GM12892 (cell line): ENCODE measurements at places on chromosomes 2 and 18.

- no peak for DNase-seq
Measured at GRCh38 chr18:22687892-22688680, 245.0 kb upstream of the RBBP8 start.

GRCh38 chr2:217105733-217106649 is 246.1 kb upstream of the TNP1 start:
- DNase-seq = no peak

DNA sequence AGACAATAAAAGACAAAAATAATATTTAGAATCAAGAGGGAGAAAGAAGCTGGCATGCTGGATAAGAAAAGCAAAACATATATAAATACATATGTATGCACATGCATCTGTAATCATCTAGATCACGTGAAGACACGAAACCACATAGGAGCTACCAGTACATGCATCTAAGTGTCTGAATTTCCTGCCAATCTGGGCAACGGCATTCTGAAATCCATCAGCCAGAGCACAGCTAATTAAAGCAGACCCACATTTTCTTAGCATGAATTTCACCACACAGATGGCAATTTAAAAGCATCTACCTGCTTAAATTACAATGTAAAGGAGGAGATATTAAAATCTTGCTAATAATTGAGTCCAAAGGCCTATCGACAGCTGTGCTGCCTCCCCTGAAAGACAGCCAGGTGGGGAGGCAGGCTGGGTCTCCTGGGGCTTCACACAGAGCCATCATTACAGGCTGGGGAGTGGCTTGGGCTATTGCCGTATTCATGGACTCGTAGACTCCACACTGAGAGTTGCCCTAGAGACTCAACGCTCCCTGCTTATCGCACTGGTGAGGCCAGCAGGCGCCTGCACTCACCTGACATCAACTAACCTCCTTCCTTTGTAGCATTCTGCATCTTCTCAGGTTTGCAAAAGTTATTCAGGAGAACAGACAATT is 272.5 kb upstream of the PXDN start:
- DNase-seq = no peak

GRCh38 chr2:164024396-164024795 is 288.6 kb upstream of the FIGN start:
- DNase-seq = no peak

DNA sequence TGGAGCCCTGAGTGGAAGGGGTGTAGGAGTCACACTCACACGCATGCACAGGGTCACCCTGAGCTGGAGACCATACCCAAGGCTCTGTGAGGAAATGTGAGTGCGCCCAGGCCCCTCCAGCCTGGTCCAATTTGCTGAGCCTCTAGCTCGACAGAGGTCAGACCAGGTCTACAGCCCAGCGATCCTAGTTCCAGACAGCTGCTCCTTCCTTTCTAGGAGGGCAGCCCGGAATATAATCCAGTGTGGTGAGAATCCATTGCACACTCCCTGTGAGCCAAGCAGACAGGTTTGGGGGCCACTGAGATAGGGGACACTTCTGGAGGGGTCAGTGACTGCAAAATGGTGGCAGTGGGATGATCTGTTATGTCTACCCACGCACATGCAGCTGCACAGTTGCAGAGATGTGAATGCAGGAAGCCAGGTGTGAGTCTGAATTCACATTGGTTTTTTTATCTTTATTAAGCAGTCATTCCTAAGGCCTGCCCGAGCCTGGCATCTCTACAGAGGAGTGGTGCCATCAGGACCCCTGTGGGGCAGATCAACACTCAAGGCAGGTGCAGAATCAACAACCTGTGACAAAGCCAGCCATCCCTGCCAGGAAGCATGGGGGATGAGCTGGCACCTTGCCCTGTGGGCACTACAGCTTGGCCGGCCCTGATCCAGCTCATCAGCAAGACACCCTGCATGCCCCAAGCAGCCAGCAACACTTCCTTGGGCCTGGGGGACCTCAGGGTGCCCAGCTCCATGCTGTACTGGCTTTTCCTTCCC is at the start of gene GPR148:
Gene GPR148, plus strand, starts transcription at position 522 of the 768 bp plus-strand sequence. Its CDS starts 82 bp downstream, at position 604.
- no peak for DNase-seq

GRCh38 chr18:217532-218336 is 50.1 kb downstream of the THOC1 start:
- no peak for DNase-seq

- no peak for DNase-seq
Measured at GRCh38 chr18:1604751-1605150, 700.1 kb downstream of the ADCYAP1 start.

GRCh38 chr2:231732604-231733003 is 24.3 kb downstream of the PTMA start:
- DNase-seq = no peak

DNA sequence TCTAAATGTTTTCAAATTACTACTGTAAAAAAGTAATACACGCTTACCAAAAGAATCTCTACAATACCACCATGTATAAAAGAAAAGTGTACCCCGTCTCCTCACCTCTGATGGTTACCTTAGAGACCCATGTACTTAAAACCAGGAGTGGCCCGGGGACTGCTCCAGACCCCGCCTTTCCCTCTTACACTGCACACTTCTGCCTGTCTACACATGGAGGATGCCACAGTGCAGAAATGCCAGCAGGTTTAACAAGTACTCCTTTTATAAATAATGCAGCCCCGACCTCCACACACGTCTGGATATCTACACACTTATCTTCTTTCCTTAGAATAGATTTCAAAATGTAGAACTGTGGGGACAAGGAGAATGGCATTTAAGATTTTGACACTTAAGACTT is 5.3 kb downstream of the HDAC4 start:
- no peak for DNase-seq

DNA sequence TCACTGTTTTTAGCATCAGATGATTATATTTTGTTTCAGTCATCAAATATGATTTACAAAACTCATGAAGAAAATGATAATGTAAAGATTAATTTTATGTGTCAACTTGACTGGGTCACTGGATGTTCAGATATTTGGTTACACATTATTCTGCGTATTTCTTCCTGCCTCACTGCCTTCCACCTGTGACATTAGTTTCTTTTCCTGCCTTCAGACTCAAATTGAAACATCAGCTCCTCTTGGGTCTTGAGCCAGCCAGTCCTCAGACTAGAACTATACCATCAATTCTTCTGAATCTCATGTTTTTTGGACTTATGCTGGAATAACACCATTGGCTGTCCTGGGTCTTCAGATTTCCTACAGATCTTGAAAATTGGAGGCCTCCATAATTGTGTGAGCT is 96.7 kb downstream of the ZNF385B start:
- no peak for DNase-seq

GRCh38 chr2:224937887-224938286 is 104.4 kb downstream of the DOCK10 start:
- no peak for DNase-seq

DNA sequence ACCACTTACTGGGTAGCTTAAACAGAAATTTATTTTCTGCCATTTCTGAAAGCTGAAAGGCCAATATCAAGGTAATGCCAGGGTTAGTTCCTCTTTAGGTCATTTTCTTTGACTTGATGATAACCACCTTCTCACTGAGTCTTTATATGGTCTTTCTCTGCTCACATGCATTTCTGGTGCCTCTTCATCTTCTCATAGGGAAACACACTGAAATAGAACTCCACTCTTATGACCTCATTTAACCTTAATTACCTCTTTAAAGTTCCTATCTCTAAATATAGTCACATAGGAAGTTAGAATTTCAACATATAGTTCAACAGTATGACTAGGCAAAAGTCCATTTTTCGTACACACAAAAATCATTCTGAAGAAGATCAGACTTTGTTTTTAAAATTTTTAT is 616.8 kb upstream of the VRK2 start:
- DNase-seq = no peak

DNA sequence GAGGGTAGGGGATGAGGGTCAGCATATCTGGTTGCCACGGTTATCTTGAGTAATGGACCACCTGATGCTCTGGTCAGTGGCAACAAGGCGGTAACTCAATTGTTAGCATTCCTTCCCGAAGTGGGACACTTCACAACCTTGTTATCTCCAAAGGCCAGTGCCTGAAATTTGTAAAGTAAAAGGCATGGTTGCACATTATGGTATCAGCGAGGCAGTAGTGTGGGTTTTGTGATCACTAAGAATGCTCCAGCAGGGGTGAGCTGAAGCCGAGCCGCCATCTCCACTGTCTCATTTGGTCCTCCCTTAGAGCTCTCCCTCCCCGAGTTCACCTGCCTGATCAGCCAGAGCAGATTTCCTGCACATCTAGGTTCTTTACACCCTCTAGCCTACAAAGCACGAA is 50.5 kb upstream of the LGALSL start:
- no peak for DNase-seq

- no peak for DNase-seq
Measured at GRCh38 chr2:54074606-54075341, 40.6 kb upstream of the ACYP2 start.

- no peak for DNase-seq
Measured at GRCh38 chr18:62413206-62413605, 88.1 kb downstream of the TNFRSF11A start.

DNA sequence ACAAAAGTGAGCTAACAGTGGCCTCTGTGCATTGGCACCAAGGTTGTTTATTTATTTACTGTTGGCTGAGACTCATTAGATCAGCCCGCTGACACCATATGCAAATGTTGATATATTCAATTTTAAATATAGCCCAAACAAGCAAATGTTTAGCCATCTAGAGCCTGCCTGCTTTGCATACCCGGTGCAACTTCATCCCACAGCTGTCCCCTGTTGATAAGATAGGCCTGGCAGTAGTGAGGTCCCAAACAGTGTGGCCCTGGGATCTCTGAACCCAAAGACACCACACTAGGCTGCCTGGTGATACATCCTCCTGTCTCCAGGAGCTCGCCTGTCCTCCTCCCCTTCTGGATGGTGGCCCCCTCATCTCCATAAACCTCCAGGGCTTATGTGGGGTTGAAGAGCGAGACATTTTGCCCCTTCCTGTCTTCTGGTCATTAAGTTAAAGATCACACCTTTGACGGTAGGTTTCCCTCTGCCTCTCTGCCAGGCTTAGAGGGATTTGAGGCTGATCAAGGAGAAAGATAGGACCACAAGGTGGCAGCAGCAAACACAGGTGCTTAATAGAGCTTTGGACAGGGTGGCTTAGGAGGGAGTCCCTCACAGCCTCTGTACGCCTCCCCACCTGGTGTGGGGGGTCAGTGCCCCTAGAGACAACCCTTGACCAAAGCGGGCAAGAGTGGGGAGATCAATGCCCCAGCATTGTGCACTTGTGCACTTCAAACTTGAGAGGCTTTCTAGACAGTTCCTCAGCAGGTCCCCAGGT is 23.7 kb upstream of the MYO5B start:
- DNase-seq = no peak

GRCh38 chr18:74414953-74415515 is 42.1 kb downstream of the DIPK1C start:
- DNase-seq = no peak

GRCh38 chr18:46761059-46761769 is 4.4 kb upstream of the ST8SIA5 start:
- DNase-seq = no peak

GRCh38 chr18:49691177-49691608 is 122.1 kb downstream of the ACAA2 start:
- DNase-seq = no peak

GRCh38 chr18:58389745-58390144 is 239.1 kb downstream of the ALPK2 start:
- no peak for DNase-seq

DNA sequence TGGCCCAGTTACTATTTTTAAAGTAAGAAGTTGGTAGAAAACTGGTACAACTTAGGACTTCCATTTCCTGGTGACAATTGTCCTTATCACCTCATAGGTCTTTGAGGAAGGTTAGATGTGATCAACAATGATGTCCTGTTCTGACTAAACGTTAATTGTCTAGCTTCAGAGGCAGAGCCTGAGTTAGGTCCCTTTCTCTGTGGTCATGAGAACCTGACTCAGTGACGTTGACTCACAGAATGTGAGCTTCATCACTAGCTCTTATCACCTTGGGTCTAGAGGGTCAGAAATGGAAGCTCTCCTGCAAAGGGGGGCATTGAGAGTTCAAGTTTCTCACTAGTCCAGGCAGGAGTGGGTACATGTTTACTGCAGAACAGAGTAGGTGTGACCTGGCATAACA is 60.6 kb upstream of the ATP8B1 start:
- no peak for DNase-seq

DNA sequence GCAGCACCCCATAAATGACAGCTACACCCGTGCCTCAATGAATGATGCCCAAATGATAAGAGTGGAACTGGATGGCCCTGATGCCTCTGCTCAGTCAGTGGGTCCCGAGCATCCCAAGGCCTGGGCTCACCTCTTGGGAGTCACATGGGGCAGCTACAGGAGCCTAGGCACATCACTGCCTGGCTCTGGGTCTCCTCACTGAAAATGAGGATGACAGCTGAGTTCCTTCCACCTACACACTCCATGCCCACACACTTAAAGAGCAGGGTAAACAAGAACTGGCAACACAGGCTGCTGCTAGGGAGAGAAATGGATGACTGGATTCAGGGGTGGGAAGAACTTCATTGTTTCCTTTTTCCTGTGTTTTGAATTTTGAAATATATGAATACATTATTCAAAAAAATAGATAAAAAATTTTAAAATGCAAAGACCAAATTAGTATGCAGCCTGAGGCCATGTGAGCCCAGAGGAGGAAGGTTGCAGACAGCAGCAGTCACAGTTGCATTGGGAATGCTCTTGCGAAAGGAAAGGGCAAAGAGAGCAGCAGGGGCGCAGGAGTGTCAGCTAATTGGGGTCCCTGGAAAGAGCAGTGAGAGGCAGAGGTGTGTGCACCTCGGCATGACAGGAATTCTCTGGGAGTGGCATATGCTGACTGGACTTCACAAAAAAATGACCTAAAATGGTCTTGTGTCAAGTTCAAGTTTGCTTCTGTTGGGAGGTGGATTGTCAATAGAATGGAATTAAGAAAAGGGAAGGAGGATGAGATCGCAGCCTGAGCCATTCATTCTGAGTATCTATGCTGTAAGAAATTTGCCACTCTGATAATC is 327.1 kb downstream of the CELF4 start:
- DNase-seq = no peak

DNA sequence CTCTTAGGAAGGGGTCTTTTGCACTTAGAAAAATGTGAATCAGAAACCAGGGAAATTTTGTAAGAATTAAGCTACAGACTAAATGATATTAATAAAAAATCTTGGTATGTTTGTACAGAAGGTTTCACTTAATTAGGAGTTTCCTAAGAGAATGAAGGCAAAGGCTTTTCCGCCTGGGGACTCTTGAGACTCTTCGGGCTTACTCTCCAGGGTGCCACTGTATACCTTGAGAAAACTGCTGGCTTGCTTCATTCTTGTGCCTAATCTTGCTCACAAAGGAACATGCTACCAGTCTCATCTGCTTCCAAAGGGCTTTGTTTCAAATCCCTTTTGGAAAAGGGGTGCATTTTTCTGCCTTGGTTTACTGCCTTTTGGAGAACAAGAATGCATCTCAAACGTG is 49.5 kb downstream of the ACTR2 start:
- DNase-seq = no peak

- no peak for DNase-seq
Measured at GRCh38 chr18:5298156-5298852, 2.8 kb upstream of the ZBTB14 start.

- DNase-seq = no peak
Measured at GRCh38 chr2:195536906-195537305, 120.1 kb upstream of the SLC39A10 start.

GRCh38 chr2:62446491-62446890 is 59.5 kb downstream of the TMEM17 start:
- no peak for DNase-seq
